ENCODE measurements at places on chromosomes 6 and 20. TPM values are rescaled to one million over a fixed set of nuclear protein-coding genes. Genes with fewer than 3 reads are reported as not detected.

The SCRT2 gene
- not detected for total RNA-seq

The RIMS1 gene
- total RNA-seq = not detected

The EGFL8 gene
- total RNA-seq = 20.1 TPM

The SLC22A2 gene
- total RNA-seq = not detected

The TREM2 gene
- total RNA-seq = not detected

The OTOR gene
- total RNA-seq = not detected

The EPPIN gene
- not detected for total RNA-seq

The NOX3 gene
- not detected for total RNA-seq

The MYCT1 gene
- total RNA-seq = 0.64 TPM

The EYS gene
- total RNA-seq = 0.55 TPM

The PLTP gene
- 0.63 TPM for total RNA-seq

The HNF4A gene
- total RNA-seq = not detected

The JPH2 gene
- not detected for total RNA-seq

The PRDM13 gene
- total RNA-seq = not detected

The POM121L2 gene
- not detected for total RNA-seq

The C2 gene
- total RNA-seq = 1.0 TPM

The HLA-DRB1 gene
- 53.9 TPM for total RNA-seq

The KAT14 gene
- 9.7 TPM for total RNA-seq

The ARG1 gene
- total RNA-seq = not detected

The RPS21 gene
- total RNA-seq = 1,112 TPM
